ENCODE measurements at places on chromosomes 2 and 18.

GRCh38 chr2:75353131-75353530 is 153.8 kb upstream of the TACR1 start:
- no peak for DNase-seq

DNA sequence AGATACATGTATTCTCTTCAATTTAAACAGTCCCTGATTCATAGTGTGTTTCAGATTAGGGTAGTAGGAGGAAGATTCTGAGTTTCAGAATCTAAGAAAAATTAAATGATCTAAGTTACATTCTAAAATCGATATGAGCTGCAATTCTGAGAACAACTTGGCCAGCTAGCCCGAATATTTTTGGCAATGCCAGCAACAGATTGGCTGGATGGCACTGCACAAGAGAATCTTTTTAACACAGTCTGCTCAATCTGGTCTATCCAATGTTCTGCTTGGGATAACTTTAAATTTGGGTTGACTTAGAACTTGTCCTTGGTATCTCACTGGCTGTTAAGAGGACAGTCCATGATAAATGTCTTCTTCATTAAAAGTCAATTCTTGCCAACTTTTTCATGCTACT is 853.9 kb downstream of the NRXN1 start:
- no peak for DNase-seq

DNA sequence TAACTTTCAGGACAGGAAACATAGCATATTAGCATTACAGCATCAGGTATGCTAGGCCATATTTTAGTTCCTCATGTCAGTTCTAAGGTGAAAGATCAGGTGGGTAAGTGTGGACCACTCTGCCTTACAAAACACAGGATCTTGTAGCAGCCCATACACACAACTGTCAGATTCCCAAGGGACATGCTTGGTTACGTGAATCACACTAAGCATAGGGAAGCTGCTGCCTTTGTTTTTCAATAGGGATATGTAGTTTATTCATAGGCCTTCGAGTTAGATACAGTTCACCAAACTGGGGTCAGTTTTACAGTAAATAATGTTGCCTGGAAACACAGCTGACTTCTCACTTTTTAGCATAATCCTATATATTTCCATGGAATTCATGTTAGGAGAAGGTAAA is 116.1 kb upstream of the OTX1 start:
- no peak for DNase-seq

DNA sequence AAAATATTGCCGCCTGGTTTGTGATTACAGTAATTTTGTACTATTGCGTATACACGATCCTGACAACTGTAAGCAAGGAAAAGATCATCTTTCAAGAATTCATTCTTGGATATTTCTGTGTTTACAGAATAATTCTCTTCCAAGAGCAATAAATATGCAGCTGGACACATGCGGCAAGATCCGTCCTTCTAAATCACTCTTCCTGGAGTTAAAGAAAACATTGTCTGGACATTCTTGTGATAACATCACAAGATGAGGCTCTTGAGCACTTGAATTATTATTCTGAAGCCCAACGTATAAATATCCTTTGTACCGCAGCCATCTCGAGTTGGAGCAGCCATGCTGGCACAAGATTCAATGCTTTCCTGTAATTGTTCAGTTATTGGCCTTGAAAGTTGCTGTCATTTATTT is 9.9 kb downstream of the FHL2 start:
- DNase-seq: no peak

DNA sequence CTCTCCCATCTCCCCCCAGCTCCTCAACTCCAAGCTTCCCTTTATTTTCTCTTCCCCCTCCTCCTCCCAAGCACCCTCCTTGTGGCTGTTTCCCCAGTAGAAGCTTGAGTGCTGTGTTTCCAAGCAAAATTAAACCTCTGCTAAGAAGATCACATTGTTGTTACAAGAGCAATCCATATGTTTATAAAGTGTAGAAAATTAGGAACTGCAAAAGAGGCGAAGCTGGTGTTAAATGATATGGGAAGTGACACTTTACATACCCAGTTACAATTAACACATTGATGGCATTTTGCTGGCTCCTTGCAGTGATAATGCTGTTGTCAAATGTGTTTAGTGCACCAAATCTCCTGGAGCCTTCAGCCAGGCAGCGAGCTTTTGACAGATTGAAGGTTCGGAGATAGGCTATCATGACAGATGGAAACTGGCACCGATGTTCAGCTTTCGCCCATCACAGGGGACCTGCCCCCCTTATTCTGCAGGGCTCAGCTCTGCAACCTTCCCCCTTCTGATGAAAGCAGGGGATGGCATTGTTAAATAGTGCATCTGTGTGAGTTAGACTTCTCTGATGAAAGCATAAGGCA is 259.8 kb upstream of the ATP5MC3 start:
- no peak for DNase-seq

DNA sequence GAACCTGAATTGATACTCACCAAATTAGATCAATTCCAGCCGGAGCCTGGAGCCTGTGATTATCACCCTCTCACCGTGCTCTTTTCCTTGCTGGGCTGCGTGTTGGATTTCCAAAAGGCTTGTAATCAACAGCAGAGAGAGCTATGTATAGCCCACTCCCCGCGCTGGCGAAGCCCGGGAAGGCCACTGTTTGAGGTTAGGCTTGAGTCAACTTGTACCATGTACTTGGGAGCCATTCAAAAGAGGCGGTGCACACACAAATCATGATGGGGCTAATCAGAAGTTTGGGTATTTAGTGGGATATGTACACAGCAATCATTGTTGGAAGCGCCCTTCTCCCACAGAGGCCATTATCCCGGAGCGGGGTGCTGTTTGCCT is 151.6 kb downstream of the GLI2 start:
- no peak for DNase-seq

- no peak for DNase-seq
Observed at GRCh38 chr2:74321737-74322136, 21.5 kb downstream of the SLC4A5 start.

DNA sequence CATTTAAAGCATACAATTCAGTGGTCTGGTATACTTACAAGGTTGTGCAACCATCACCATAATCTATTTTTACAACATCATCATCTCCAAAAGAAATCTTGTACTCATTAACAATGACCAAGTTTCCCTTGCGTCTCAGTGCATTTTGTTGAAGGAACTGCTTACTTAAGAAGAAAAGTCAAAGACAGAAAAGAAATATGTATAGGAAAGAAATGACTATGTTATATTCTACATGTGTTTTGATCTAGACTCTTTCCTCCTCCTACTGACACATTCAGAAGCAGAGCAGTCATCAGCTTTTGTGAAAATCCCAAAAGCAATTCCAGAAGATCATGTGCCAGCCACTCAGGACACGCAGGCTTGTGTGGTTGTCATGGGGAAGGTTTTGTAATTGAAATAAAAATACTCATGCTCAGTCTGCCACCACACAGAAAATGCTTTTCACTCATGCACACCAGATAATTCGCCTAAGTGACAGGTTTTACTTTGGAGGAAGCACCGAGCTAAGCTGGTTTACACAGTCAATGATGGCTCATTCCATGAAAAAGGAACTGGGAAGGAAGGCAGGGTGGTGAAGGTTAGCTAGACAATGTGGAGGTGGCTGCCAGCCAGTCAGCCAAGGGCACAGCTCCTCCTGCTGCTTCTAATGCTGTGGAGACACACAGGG is 158.5 kb upstream of the REV1 start:
- no peak for DNase-seq

- DNase-seq: no peak
Observed at GRCh38 chr2:81549646-81550045, 1245.1 kb upstream of the LRRTM1 start.

DNA sequence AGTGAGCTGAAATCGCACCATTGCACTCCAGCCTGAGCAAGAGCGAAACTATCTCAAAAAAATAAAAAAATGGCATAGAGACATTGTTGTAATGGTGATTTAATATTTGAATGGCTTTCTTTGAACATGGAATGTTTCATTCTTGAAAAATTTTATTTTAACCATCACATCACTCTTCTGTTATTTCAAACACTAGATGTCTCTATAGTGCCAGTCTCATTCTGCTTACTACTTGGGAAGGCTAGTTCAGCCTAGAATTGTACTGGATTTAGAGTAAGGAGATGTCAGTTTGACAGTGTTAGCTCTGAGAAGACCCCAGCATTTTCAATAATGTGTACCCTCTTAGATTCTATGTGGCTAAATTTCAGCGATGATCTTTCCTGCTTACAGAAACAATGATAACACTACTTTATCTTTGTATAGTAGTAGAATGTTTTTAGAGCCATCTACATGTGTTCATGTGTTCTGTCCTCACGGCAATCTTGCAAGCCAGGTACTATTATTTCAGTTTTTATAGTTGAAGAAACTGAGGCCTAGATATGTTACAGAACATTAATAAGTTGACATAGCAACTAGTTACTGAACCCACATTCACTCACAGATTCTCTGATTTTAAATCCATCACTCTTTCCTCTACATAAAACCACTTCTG is 142.9 kb upstream of the ZSWIM2 start:
- DNase-seq: no peak

- DNase-seq: no peak
Observed at GRCh38 chr2:26569216-26570082, 71.7 kb downstream of the CIB4 start.

- no peak for DNase-seq
Observed at GRCh38 chr2:121635371-121635770, 13.9 kb downstream of the CLASP1 start.

DNA sequence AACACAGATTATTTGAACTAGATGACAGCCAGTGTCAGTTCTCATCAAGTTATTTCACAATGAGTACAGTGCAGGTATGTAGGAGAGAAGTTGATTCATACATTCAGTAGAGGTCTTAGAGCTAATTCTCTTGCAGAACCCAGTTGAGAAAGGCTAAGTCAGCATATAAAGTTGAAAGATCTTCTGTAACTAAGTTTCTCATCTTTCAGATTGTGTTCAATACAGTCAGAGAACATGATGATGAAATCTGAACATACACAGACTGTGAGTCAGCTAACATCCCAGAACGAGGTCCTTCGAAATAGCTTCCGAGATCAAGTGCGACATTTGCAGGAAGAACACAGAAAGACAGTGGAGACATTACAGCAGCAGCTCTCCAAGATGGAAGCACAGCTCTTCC is 41.9 kb upstream of the LIMS1 start:
- no peak for DNase-seq

GRCh38 chr2:72001937-72002690 is 145.5 kb downstream of the CYP26B1 start:
- DNase-seq: no peak

GRCh38 chr2:226080334-226080733 is 680.8 kb downstream of the NYAP2 start:
- DNase-seq: no peak

- DNase-seq: no peak
Observed at GRCh38 chr18:59985289-59985688, 85.5 kb downstream of the PMAIP1 start.

GRCh38 chr2:78967294-78967693 is 58.2 kb upstream of the REG3G start:
- no peak for DNase-seq

DNA sequence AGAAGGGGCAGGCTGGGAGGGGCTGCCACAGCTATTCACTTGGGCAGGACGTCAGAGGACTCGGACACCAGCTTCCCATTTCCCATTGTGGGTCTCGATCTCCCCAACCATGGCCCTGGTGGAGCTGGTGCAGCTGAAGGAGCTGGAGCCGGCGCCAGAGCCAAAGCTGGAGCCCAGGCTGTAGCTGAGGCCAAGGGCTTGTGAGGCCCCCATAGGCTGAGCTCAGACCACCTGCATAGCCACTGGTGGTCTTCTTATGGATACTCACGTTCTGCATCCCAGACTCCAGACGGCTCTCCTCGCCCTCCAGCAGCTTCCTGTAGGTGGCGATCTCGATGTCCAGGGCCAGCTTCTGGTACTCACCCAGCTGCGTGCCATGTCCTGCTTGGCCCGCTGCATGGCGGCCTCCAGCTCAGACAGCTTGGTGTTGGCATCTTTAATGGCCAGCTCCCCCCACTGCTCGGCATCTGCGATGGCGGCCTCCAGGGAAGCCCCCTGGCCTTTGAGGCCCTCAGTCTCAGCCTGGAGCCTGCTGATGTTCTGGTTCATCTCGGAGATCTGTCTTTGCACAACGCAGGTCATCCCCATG is 6.0 kb upstream of the CDK5R2 start:
- DNase-seq: no peak

DNA sequence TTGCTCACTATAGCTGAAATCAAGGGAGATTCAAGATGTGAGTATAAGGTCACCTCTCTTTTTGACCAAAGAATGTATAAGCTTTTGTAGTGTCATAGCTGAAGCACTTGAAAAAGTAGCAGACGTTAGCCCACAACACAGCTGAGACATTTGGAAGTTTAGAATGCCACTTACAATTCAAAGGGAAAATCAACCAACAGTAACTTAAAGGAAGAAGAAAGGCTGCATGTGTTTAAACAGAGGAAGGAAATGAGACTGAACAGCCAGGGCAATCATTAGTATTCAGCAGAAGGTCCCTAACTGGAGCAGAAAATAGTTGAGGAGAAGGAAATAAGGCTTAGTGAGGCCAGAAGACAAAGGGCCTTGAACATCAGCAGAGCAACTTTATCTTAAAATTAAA is 23.5 kb upstream of the SCG2 start:
- DNase-seq: no peak

- no peak for DNase-seq
Observed at GRCh38 chr2:184847331-184847730, 249.0 kb downstream of the ZNF804A start.

GRCh38 chr18:76274468-76275289 is 220.4 kb downstream of the ZNF516 start:
- no peak for DNase-seq

GRCh38 chr18:13366962-13367892 is 148.7 kb downstream of the LDLRAD4 start:
- no peak for DNase-seq

GRCh38 chr2:238695538-238695937 is 152.3 kb upstream of the TWIST2 start:
- DNase-seq: no peak

DNA sequence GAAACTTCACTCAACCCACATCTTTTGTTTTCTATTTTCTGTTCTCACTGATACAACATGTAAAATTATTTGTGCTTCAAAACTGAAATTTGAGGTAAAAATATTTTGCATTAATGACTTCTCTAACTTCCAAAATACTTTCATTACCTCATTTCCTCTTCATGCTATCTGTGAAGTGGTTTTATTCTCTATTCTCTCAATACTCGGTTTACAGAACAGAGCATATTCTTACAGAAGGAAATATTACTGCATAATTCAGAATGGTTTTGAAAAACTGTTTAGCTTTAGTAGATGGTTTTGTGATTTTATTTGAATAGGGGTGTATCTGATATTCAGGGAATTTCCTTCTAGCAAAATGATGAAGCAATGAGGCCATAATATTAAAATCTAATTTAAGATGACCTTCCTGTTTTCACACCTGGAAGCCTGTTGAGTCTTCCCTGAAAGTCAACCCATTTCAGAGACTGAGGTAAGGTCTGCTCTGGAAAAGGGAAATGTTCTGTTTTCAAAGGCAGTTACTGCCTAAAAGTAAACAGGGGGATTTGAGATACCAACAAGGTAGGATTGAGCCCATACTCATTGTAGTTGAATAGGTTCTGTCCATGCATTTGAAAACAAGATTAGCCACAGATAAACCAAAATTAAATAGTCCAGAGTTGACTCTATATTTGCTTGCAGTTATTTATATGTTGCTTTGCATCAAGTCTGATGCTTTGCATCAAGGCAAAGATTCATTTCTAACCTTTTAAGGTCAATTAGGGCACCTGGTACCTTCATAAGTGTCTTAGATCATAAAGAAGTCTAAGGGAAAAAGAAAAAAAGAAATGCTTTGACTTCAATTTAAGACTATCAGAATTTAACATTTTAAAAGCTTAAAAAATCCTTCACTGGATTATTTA is 50.8 kb upstream of the PEX13 start:
- DNase-seq: no peak

Measured in stimulated activated CD4-positive, alpha-beta T cell treated with anti-CD3 and anti-CD28 coated beads, TNF-alpha, amount 100 ng/mL, for 24 hours (primary cell).